AG09319 (cell line): ENCODE measurements at places on chromosomes 13 and 19.

DNA sequence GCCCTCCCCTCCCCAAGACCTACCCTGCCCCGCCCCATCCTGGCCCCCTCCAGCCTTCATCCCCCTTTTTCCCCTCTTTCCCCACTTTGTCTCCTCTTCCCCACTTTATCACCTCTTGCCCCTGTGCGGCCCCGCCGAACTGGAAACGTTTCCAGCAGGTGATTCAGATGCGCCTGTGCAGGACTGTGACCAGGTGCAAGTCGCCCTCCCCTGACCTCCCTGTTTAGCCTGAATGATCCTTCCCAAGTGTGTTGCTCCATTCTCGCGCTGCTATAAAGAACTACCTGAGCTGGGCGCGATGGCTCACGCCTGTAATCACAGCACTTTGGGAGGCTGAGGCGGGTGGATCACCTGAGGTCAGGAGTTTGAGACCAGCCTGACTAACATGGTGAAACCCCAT lies 25.9 kb downstream of the ZNF791 start:
- no peak for DNase-seq

DNA sequence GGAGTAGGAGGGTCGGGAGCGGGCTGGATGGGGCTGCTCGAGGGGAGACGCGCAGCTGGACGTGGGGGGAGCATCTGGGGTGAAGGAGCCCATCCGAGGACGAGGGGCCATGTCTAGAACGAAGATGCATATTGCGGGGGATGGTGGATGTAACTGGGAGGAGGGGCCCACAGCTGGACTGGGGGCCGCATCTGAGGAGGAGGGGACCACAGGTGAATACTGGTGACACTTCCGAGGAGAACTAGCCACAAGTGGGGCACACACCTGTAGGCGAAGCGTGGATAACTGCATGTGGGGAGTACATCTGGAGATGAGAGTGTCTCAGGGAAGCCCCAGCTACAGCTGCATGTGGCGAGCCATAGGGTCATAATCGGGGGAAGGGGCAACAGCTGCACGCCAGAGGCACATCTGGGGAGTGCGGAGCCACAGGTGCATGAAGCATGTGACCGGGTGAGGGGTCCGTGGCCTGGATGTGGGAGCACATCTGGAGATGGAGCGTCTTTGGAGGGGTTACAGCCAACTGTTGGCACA lies 402 bp downstream of the ZSWIM9 start:
- no peak for DNase-seq

DNA sequence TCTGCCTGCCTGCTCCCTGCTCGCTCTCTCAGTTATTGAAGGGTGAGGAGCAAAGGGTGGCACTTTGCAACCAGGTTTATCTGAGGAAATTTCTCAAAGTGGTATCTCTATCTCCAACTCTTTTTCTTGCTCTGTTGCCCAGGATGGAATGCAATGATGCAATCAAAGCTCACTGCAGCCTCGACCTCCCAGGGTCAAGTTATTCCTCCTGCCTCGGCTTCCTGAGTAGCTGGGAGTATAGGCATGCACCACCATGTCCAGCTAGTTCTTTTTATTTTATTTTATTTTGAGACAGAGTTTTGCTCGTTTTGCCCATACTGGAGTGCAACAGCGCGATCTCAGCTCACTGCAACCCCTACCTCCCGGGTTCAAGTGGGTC lies 4.9 kb downstream of the ACTMAP start:
- DNase-seq = no peak

- no peak for DNase-seq
Observed at GRCh38 chr13:111186305-111186935, 71.3 kb downstream of the ARHGEF7 start.

- DNase-seq = no peak
Observed at GRCh38 chr19:17910791-17911360, 21.9 kb upstream of the CCDC124 start.

- no peak for DNase-seq
Observed at GRCh38 chr19:13417054-13417453, 89.2 kb downstream of the CACNA1A start.
